ENCODE measurements at places on chromosomes 3 and 15. TPM values are rescaled to one million over a fixed set of nuclear protein-coding genes. Genes with fewer than 3 reads are reported as not detected.

GRCh38 chr3:190038050-190038933 lies 82.4 kb downstream of the P3H2 start:
- DNase-seq, result no peak

PLIN1 gene
- total RNA-seq, result 1,691 TPM

MTFMT gene
- total RNA-seq, result 14.5 TPM

GOLGA8J gene
- total RNA-seq, result not detected

- no peak for DNase-seq
These were observed 750.6 kb downstream of the AGBL1 start for GRCh38 chr15:86830304-86830703.

Measured in mesenteric fat pad (tissue), 1 donor.